ENCODE measurements at places on chromosomes 6 and 20. TPM values are rescaled to one million over a fixed set of nuclear protein-coding genes. Genes with fewer than 3 reads are reported as not detected.

The UCKL1 gene
- 58.0 TPM for total RNA-seq

- DNase-seq, result no peak
These were observed 46.9 kb upstream of the ADGRF4 start for GRCh38 chr6:47651505-47651944.

DNA sequence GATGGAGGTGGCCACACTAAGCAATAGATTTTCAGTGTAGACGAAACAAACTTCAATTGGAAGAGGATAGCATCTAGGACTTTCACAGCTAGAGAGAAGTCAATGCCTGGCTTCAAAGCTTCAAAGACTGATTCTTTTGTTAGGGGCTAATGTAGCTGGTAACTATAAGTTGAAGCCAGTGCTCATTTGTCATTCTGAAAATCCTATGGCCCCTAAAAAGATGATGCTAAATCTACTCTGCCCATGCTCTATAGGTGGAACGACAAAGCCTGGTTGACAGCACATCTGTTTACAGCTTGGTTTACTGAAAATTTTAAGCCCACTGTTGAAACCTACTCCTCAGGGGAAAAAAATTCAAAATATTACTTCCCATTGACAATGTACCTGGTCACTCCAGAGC is 226.7 kb downstream of the BCAS1 start:
- DNase-seq, result no peak

- no peak for DNase-seq
These were observed 273.5 kb upstream of the POU3F2 start for GRCh38 chr6:98560841-98561240.
